ENCODE measurements at places on chromosomes 5 and 9.
A peak's percentile ranks its signal among the peaks of the same experiment; 100 is the strongest.

- DNase-seq = no peak
These were observed 27.8 kb upstream of the GDNF start for GRCh38 chr5:37867654-37868053.

DNA sequence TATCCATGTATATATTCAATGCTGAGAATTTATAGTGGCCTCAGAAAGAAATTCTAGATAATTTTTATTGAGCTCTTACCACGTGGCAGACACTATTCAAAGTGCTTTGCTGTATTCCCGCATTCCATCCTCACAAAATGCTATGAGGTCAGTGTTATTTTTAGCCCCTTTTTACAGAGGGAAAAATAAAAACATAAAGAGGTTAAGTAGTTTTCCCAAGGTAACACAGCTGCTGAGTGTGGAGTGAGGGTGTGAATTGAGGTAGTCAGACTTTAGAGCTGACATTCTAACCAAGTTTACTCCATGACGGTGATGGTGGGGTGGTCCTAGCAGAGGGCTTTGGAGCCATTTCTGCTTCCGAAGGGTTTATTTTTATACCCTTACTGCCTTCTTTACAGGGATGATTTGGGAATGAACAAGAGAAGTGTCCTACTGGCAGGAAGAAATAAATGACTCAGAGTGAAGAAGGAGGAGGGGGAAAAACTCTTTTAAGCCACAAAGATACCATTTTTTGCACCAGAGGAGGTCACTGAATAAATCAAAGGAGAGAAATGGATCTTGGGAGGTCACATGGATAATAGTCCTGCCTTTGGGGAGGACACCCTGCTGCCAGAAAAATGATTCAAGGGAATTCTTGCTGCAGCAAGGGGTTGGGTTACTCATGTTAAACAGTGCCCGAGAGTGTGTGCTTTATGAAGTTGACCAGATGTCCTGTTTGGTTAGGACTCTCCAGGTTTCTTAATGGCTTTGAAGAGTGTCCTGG is 76.1 kb downstream of the HMHB1 start:
- no peak for DNase-seq

DNA sequence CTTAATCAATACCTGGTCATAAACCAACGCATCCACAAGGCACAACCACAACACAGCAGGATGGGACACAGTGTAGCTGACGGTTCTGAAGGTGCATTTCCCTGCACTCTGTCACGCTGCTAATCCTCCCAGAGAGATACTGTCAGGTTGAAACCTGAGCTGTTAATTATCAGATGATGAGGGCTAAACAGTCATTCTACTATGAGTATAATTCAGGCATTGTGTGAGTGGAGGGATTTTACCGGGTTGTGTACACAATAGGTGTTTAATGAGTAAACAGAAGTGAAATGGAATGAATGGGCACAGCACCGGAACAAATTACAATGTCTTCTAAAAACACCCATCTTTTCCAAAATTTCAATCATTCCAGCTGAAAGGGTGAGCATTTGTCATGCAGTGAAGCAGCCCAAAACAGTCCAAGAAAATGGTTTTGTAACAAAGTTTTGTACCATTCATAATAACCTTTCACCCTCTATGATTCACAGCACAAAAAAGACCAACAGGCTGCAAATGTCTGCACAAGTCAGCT is 71.5 kb downstream of the ABCA1 start:
- DNase-seq = no peak

DNA sequence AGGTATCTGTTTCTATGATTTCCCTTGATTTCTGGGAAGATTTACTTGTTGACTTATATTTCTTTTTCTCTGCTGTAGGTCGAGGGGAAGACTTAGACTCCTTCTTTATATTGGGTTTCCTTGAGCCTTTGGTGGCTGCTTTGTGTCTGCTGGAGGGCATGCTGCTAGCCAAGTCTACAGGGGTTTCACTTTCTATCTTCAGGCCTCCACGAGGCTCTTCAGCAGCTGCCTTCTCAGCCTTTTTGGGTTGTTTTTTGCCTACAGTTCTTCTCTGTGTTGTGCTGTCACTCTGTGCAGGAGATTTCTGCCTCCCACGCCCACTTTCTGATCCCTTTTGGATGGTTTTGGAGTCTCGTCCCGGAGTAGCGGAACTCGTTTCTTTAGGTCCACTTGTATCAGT is 23.2 kb downstream of the LEAP2 start:
- DNase-seq = no peak

DNA sequence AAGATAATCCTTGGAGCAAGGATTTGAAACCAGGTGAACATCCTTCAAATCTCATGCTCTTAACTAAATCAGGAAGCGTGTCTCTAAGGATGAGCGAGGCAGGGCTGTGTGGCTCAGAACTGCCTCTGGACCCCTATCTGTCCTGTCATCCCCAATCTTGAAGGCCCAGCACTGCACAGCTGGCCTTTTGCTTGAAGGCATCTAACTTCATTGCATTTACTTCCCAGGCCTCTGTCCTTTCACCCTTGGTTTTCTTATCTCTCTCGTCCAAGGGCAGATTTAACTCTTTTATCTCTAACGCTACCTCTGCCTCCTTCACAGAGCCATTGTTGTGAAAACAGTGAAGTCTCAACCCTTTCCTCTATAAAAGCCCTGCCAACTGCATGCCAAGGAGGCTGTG is 83.8 kb downstream of the UGCG start:
- DNase-seq = no peak

- DNase-seq = no peak
These were observed 160.6 kb downstream of the KIAA0825 start for GRCh38 chr5:94457788-94458187.

- no peak for DNase-seq
These were observed 134.4 kb downstream of the RFX3 start for GRCh38 chr9:3391414-3391813.

DNA sequence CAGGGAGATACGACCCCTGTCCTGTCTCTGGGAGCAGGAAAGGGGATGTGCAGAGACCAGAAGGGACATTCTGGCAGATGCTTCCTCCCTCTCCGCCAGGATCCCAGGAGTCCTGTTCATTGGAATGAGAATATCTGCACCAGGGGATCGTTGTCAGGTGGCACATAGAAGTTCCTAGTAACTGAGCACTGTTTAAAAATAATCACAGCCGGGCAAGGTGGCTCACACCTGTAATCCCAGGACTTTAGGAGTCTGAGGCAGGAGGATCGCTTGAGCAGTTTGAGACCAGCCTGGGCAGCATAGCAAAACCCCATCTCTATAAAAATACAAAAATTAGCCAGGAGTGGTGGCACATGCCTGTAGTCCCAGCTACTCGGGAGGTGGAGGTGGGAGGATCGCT is 12.3 kb downstream of the SARDH start:
- DNase-seq = no peak

DNA sequence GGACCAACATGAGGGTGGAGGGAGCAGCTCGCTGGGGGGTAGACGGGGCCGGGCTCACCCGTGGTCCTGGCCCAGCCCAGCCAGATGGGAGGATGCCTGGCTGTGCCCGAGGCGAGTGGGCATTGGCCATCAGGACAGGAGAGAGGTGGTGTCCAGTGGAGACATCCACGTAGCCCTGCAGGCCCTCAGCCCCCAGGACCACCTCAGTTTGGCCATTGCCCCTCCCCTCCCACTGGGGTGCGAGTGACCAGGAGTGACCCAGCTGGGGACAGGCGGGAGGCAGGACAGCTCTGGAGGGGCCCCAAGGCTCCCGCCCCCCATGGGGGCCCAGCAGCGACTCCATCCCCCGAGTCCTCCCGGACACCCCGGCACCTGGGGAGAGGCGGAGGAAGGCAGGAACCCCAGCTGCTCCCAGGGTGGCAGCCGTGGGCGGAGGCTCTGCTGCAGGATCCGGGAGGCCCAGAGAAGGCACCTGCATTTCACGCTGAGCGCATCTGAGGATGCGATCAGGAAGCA is 8.3 kb downstream of the NOXA1 start:
- no peak for DNase-seq

GRCh38 chr5:79886456-79886855 is 104.6 kb downstream of the MTX3 start:
- no peak for DNase-seq

DNA sequence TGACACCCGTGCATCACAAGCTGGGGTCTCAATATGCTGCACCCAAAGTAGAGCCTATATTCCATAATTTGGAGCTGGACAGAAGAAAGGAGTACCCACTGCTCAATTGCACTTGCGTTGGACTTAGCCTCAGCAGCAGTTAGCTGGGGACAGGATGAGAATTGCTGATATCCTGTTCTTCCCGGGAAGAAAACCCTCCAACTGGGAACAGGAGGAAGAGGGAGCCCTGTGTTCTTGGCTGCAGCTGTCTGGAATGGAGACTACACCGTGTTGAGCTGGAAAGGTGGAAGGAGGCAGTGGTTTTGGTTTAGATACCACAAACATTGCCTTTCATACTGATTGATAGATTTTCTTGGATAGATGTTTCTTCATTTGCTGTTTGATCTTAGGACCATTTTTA is 24.6 kb downstream of the CNTLN start:
- no peak for DNase-seq

DNA sequence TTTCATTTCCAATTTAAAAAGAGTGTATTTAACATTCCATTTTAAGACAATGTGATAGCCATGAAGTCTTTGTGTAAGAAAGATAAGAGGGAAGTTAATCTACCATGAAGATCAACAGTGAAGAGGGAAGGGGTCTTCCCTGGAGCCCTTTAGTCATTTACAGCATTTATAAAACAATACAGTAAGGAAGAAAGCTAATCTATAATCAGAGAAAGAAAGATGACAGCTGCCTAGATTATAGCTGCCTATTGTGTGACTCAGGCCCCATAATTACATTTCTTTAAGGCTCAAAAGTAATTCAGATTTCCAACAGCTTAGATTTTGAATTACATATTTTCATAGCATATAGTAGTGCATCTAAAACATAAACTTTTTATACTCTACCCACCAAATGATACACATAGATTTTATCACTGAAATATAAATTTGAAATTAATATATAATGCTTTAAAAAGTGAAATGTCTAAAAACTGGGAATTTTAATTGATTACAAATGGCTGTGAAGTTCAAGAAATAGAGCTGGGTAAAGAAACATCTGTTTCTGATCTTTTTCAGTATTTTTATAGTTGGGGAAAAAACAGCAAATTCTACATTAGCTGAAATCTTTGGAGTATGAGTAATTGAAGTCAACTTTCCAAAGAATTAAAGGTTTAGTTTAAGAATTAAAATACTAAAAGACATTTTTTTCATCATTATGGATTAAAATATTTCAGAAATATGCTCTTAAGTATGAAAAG is 89.6 kb downstream of the RIC1 start:
- no peak for DNase-seq

GRCh38 chr5:175467983-175468690 is 10.2 kb upstream of the SFXN1 start:
- DNase-seq = no peak

GRCh38 chr5:79109527-79110492 is 1.8 kb upstream of the BHMT start:
- no peak for DNase-seq

GRCh38 chr5:115571441-115571878 is 26.9 kb upstream of the FEM1C start:
- DNase-seq = no peak

DNA sequence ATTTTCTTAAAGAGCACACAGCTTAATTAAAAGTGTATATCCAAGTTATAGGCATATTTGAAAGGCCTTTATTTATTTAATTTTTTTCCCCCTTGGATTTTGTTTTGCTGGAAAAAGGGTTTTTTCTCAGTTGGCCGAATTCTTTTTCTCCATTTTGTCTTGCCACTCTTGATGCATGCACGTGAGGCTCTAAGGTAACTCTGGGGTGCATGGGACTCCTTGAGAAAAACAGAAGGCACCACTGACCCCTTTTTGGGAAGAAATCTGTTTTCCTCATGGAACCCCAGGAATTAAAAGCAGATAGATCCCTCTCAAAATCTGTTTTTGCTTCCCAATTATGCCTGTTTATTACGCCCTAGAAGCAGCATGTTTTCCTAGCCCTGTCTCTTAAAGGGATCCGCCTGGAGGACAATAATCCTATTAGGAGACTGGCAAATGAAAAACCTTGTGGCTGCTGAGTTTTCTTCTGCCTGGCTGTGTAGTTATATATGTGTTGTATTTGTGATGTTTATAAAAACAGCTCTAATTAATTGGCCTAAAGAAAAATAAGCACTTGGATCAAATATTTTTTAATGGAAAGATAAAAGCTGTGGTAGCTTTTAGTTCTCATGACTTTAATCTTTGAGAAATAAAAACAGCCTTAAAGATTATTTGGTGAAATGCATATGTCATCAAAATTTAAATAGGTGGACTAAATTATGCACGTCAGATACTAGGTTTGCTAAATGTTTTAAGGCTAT is 435.1 kb upstream of the CDH9 start:
- DNase-seq = no peak

GRCh38 chr5:151686674-151687407 is at the start of gene SPARC:
Gene SPARC (minus strand): TSS chr5:151686915. CDS start chr5:151676188, 10,727 bp downstream.
- DNase-seq = no peak

- no peak for DNase-seq
These were observed 16.1 kb downstream of the CSNK1G3 start for GRCh38 chr5:123528065-123528464.

DNA sequence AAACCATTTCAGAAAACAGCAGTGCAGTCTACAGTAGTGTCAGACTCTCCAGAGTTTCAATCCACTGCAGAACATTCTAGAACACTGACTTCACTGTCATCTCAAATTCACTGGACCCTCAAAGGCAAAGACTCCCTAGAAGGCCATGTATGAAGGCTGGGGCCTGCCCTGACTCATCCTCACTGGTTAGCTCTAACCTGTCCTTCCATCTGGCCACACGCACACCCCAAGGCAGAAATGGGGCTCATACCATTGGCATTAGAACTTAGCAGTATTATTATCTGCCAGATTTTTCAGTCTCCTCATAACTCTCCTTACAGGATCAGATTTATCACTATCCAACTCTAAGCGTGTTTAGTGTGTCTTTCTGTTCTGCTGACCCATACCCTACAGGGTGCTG is 20.4 kb downstream of the S1PR3 start:
- DNase-seq = no peak

DNA sequence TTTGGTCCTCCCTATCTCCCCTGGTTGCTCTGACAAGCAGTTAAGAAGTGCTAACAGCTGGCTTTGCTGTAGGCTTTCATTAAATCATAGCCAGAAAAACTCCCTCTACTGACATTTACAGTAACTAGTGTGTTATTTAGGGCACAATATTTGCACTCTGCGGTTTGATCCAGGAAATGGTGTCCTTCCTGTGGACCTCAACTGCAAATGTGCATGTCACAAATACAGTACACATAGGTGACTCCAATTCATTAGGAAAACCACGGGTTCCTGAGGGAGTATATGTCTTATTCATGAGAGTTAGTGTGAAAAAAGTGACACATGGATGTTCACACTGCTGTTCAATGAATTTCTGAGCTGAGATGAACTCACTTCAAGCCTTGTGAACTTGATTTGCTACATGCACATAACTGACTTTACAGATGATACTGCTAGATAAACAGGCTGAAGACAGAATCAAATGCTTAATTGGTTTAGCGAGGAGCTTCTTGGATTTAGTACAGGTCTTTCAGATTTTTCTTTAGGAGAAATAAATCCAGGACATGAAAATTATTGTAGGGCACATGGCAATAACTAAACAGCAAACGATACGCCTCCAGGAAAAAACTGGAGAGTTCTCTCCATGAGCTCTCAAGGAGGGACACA is 281.5 kb downstream of the EFNA5 start:
- no peak for DNase-seq

GRCh38 chr5:139343476-139343875 is 1.8 kb downstream of the PAIP2 start:
- no peak for DNase-seq

- DNase-seq = peak; percentile 12
These were observed 11.3 kb upstream of the GRHPR start for GRCh38 chr9:37410969-37411785.

GRCh38 chr9:101791938-101792337 is 53.5 kb upstream of the GRIN3A start:
- DNase-seq = no peak

GRCh38 chr5:96664669-96665068 is 2.5 kb downstream of the CAST start:
- DNase-seq = no peak

All from stimulated activated CD8-positive, alpha-beta memory T cell treated with anti-CD3 and anti-CD28 coated beads, Interleukin-15, amount 100 ng/mL, for 48 hours (primary cell).